HT1080 (cell line): ENCODE measurements at places on chromosomes 11 and 22.

GRCh38 chr11:93267383-93267782 lies 63.2 kb upstream of the DEUP1 start:
- DNase-seq = no peak

GRCh38 chr11:61830237-61831105 lies 2.4 kb downstream of the FADS2 start:
- DNase-seq = no peak

DNA sequence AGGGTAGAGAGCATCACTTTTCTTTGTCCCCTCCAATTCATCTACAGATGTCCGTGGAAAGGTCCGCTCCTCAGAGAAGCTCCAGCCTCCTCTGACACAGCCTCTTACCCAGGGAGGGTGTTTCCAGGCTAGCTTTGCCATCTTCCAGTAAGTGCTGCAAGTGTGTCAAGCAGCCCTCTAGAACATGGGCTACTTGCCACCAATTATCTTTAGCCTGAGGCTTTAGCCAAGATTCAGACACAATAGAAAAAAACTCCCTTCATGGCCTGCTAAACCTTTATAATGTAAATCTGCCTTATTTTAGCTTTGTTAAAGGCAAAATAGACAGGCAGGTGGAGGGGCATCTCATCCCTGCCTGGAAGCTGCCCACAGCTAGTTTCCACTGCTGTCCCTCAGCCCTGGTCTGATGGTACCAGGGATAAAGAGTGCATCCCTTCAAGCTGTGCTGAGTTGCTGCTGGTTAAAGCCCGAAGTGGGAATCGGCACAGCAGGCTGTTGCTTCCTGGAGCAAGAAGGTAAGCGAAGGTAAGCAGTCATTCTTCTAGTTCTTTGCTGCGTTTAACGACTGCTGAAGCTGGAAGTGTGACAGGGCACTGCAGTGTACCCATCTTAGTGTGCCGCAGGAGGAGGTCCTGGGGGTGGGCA lies 190.1 kb upstream of the E2F8 start:
- no peak for DNase-seq

GRCh38 chr11:12863605-12864121 lies 145.5 kb upstream of the RASSF10 start:
- no peak for DNase-seq

DNA sequence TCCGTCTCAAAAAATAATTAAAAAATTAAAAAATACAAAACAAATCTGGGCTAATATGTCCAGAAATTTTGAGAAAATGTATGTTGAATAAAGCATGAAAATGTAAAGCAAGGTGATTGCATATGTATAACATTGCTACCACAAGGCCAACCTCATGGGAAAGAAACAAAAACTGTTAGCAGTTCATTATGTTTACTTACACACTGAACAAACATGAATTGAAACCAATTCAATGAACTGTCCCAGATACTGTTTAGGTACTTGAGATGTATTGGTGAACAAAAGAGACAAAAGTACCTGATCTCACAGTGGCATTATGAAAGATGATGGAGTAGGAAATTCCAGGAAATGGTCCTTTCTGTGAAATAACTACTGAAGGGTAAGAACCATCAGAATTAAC lies 43.8 kb upstream of the IGLL5 start:
- DNase-seq = no peak

GRCh38 chr11:30377347-30377746 lies 54.4 kb downstream of the ARL14EP start:
- DNase-seq = no peak

DNA sequence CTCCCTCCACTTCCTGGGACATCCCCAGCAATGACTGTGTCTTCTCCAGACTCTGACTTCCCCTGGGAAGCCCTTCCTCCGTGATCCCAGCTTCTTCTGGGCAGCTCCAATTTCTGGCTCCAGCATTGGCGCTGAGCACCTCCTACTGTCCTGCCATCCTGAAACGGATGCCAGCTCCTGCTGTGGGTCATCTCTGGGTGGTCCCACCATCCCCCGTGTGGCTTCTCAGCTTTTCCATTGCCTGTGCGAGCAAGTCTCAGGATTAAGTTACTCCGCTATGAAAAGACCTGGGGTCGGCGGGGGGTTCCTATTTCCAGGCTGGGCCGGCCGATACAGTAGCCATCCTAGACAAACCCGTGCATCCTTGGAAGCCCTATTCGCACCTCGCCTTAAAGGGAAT lies 55.4 kb upstream of the FADD start:
- no peak for DNase-seq

DNA sequence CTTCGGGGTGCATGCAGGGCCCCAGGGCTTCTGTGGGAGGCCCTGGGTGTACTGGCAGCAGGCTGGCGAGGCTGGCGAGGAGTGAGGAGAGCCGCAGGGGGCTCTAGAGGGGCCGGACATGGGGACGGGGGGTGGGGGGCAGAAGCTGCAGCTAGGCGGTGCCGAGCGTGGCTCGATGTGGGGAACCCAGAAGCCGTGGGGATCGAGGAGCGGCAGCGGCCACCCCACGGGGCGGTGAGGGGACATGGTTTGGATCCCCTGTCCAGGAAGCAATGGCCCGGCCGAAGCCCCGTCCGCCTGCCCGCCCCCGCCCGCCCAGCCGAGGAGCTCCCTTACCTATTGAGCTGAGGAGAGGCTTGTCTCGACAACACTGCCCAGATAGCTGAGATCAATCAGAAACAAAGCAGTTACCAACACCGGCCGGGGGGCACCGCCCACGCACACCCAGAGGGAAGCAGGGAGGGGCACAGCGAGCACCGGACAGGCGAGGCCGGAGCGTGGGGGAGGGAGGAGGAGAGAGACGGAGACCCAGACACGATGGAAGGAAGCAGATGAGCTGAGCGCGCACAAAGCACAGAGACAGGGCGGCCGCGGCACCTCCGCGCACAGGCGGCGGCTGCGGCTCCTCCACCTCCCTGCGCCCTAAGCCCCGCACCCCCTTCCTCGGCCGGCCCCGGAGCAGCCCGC lies 38.7 kb downstream of the IGSF9B start:
- no peak for DNase-seq

DNA sequence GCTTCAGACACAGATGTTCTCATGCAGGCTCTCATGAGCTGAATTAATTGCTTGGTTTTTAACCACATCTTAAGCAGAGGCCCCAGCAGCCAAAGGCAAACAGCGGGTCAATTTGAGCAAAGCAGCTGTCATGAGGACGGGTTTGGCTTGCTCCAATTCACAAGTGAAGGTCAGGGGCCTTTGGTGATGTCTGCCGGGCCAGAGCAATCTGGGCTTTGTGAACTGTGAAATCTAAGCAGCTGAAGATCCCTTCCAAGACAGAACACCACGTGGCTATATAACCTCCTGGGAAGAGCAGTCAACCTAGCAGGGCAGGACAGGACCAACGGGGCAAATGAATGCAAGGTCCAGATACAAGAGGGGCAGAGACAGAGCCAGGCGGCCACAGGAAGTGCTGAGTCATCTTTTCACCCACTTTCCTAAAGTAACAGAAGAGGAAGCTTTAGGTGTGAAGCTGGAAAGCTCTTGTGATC lies 187.3 kb upstream of the B3GAT1 start:
- DNase-seq = no peak

DNA sequence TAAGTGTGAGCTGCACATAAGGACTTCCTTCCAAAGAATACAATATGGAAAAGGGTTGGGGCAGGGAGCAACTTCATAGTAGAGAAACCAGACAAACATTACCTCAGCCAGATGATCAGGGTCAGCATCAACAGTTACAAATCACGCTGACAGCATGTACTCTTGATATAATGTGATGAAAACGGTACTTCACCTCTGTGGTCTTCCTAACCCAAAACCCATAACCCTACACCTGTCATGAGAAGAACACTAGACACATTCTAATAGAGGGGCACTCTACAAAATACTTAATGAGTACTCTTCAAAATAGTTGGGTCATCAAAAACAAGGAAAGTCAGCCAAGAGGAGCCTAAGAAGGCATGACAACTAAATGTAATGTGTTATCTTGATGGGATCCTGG lies 43.9 kb downstream of the RRAS2 start:
- no peak for DNase-seq

DNA sequence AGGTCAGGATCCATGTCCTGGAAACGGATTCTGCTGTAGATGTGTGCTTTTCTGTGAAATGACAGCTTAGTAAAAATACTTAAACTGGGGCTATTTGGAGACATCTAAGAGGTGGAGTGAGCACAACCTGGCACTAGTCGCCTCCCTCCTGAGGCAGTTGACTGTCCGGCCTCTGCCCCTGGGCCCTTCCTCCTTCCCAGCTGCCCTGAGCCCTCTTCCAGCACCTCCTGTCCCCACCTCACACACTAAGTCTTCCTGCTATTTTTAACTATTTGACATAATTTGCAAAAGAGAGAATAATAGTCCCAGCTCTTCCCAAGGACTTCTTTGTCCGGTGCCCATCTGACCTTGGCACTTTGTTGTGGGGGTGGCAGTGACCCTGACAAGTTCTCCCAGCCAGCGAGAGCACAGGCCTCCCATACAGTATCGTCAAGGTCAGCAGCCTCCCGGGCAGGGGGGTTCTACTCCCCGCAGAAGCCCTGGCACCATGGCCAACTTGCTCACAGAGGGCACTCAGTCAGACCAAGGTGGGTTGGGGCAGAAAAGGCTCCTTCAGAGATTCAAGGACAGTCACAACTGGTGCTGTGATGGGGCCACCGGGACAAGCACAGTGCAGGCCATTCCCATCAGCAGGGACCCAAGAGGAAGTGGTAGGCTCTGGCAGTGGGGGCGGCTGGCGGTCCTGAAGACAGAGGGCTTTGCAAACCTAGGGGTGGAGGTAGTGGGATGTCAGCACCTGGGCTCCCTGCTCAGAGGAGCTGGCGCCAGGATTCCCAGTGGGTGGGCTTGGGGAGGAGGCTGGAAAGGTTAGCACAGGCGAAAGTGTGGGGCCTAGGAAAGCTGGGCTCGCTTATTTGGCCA lies 5.5 kb upstream of the NEAT1 start:
- DNase-seq = no peak

- no peak for DNase-seq
Measured at GRCh38 chr11:24496386-24496735, 492 bp upstream of the LUZP2 start.

- DNase-seq = peak; percentile 10
Measured at GRCh38 chr11:56783448-56784041, 35.0 kb upstream of the OR9G4 start.

- DNase-seq = no peak
Measured at GRCh38 chr22:20435436-20436306, 2.0 kb downstream of the SCARF2 start.

- DNase-seq = no peak
Measured at GRCh38 chr11:78094250-78094649, 14.6 kb upstream of the NDUFC2 start.
